Transverse colon (tissue), 4 donors: ENCODE measurements at places on chromosomes 6 and 20. TPM values are rescaled to one million over a fixed set of nuclear protein-coding genes. Genes with fewer than 3 reads are reported as not detected.

The NQO2 gene
- 9.7 TPM for total RNA-seq

- no peaks in the 10 kb centered on the region for H3K36me3 ChIP-seq
- no peak for DNase-seq
- H3K4me3 ChIP-seq: no peak overlapping the region
- no peaks in the 10 kb centered on the region for H3K27me3 ChIP-seq
These were observed 1.0 kb upstream of the TOMM34 start for GRCh38 chr20:44961011-44961869.

The SLC13A3 gene
- total RNA-seq: not detected

- peak overlapping the region; percentile 76 for H3K27ac ChIP-seq
- H3K4me1 ChIP-seq: peaks cover 19% of the 10 kb centered on the region
- no peak overlapping the region for H3K4me3 ChIP-seq
These were observed 55.2 kb downstream of the TGM2 start for GRCh38 chr20:38109591-38110524.

DNA sequence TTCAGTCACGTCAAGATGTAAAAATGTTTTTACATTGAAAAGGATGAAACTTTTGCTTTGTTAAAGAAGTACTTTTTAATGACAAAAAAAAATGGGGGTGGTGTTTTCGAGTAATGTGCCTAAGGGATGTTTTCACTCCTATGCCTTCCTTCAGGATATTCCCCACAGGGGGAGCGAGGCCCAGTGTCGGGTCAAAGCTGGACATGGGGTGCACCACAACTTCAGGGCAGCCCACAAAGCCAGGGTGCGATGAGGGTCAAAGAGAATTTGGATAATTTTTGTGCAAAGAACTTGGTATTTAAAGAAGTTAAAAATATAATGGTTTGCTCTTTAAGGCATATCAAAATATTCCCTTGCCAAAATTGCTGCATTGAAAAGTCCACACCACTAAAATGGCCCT is 247.8 kb downstream of the KCNQ5 start:
- no peak overlapping the region for H3K27ac ChIP-seq
- H3K4me3 ChIP-seq: no peak overlapping the region
- no peaks in the 10 kb centered on the region for H3K36me3 ChIP-seq
- H3K27me3 ChIP-seq: no peaks in the 10 kb centered on the region
- no peak for DNase-seq
- H3K4me1 ChIP-seq: no peaks in the 10 kb centered on the region

GRCh38 chr6:161127071-161127740 is 135.6 kb downstream of the MAP3K4 start:
- no peaks in the 10 kb centered on the region for H3K27me3 ChIP-seq
- no peak overlapping the region for H3K27ac ChIP-seq
- H3K4me3 ChIP-seq: no peak overlapping the region
- no peak for DNase-seq
- H3K36me3 ChIP-seq: peaks cover 23% of the 10 kb centered on the region
- H3K4me1 ChIP-seq: no peaks in the 10 kb centered on the region

DNA sequence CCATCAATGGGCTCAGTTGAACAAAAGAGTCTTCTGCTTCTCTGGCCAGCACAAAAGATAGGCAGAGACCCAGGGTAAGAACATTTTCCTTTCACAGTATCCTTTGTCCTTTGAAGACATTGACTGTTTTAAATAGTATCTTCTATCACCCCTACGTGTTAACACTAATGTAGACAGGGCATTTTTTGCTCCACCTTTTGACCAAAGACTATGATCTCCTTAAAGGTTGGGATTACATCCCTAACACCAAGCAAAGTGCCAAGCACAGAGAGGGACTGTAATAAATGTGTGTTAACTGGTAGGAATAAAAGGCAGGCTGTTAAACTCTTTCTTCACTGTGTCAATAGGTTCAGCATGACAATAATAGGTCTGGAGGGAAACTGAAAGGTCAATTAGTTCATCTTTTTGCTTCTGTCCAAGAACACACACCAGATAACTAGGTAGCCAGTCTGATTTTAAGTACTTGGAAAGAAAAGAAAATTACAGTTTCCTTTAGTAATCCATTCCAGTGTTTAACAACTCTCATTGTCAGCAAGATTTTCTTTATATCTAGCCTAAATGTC is 63.6 kb upstream of the NOX3 start:
- no peak overlapping the region for H3K4me3 ChIP-seq
- H3K27ac ChIP-seq: no peak overlapping the region
- no peaks in the 10 kb centered on the region for H3K36me3 ChIP-seq
- H3K4me1 ChIP-seq: no peaks in the 10 kb centered on the region
- no peaks in the 10 kb centered on the region for H3K27me3 ChIP-seq

The TAP2 gene
- 48.2 TPM for total RNA-seq

The HLA-DMA gene
- total RNA-seq: 30.3 TPM

The VNN1 gene
- 2.1 TPM for total RNA-seq

The OR2J1 gene
- total RNA-seq: not detected

The BMP5 gene
- total RNA-seq: 4.3 TPM

The CYP24A1 gene
- not detected for total RNA-seq

DNA sequence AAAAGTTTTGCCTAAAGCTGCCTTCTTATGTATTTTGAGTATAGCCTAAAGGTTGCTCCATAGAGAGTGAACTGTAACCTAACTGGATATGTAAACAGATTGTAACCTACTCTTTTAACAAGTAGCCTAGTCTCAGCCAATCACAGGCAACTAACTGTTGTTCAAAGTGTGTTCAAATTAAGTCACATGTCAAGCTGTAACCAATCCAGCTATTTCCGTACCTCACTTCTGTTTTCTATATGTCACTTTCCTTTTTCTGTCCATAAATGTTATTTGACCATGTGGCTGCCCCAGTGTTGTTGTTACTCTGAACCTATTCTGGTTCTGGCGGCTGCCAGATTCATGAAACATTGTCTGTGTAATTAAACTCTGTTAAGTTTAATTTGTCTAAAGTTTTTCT is 47.4 kb upstream of the RNGTT start:
- no peak for DNase-seq
- H3K27ac ChIP-seq: no peak overlapping the region
- H3K36me3 ChIP-seq: no peaks in the 10 kb centered on the region
- no peaks in the 10 kb centered on the region for H3K4me1 ChIP-seq

DNA sequence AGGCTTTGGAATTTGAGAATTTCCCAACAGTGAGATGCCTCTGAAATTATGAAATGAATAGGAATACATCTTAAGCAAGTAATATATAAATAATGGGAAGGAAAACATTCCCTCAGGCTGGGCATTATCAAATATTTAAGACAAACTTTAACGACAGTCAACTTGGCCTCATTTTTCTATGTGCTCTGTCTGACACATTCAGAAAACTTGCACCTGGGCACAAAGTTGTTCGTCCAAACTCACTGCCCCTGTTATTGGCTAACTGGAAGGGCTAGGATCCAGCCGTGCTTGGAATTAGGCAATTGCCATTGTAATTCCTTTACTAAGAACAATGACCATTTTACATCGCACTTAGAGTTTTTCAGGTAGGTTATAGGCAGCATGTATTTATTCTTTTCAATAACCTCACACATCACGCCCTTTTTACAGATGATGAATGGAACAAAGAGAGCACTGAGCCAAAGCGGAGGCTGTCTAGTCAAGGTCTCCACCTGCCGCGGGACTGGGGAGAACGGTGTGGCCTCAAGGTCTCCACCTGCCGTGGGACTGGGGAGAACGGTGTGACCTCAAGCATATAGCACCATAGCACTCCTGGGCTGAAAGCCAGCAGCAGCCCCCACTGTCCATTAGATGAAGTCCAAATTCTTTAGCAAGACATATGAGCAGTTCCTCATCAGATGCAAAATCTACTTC is 40.7 kb upstream of the FOXQ1 start:
- no peaks in the 10 kb centered on the region for H3K36me3 ChIP-seq
- H3K27me3 ChIP-seq: no peaks in the 10 kb centered on the region
- H3K27ac ChIP-seq: no peak overlapping the region
- DNase-seq: no peak
- no peaks in the 10 kb centered on the region for H3K4me1 ChIP-seq

The COL9A3 gene
- total RNA-seq: 6.0 TPM

DNA sequence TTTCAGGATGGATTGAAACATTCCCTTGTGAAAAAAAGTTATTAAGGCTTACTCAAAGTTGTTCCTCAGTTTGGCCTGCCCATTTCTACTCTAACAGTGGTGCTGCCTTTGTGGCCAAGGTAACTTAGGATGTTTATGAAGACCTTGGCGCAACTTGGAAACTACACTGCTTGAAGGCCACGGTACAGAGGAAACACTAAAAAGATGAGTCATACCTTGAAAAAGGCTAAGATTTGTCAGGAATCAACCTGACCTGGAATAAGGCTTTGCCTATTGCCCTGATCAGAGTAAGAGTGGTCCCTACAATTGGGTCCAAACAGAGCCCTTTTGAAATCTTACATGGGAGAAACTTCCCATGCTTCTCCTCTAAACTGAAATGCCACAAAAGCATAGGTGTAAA is 119.9 kb upstream of the MOCS1 start:
- no peaks in the 10 kb centered on the region for H3K4me1 ChIP-seq
- H3K36me3 ChIP-seq: no peaks in the 10 kb centered on the region
- H3K27ac ChIP-seq: no peak overlapping the region
- no peak overlapping the region for H3K4me3 ChIP-seq
- peaks cover 5% of the 10 kb centered on the region for H3K27me3 ChIP-seq

GRCh38 chr20:20303320-20303719 is 64.6 kb upstream of the INSM1 start:
- H3K4me1 ChIP-seq: no peaks in the 10 kb centered on the region
- no peak overlapping the region for H3K4me3 ChIP-seq
- no peaks in the 10 kb centered on the region for H3K27me3 ChIP-seq

The TFAP2B gene
- total RNA-seq: not detected

DNA sequence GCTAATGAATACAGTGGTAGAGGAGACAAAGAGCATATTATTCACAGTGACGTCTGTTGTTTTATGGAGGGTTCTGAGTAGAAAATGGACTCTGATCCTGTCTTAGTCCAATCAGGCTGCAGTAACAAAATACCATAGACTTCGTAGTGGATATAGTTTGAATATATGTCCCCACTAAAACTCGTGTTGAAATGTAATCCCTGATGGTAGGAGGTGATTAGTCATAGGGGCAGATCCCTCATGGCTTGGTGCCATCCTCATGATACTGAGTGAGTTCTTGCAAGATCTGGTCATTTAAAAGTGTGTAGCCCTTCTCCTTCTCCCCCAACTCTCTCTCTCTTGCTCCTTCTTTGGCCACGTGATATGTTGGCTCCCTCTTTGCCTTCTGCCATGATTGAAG is 82.5 kb downstream of the CD83 start:
- H3K27me3 ChIP-seq: no peaks in the 10 kb centered on the region
- DNase-seq: no peak
- H3K36me3 ChIP-seq: no peaks in the 10 kb centered on the region
- no peak overlapping the region for H3K4me3 ChIP-seq
- H3K27ac ChIP-seq: no peak overlapping the region
- peaks cover 6% of the 10 kb centered on the region for H3K4me1 ChIP-seq

DNA sequence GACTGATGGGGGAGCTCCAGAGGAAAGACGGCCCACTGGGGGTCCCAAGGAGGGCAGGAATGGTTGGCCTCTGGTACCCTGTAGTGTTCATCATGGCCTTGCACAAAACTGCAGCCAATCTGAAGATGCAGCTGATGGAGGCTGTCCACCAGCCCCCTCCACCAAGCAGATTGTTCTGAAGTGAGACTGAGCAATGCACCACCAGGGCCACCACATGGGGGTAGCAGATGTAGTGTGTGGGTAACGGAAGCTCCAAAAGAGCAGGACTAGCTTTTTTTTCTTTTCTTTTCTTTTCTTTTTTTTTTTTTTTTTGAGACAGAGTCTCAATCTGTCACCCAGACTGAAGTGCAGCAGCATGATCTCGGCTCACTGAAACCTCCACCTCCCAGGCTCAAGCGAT is 181.0 kb upstream of the MYLIP start:
- no peaks in the 10 kb centered on the region for H3K27me3 ChIP-seq
- no peak for DNase-seq
- H3K4me3 ChIP-seq: no peak overlapping the region
- peaks cover 10% of the 10 kb centered on the region for H3K4me1 ChIP-seq
- no peak overlapping the region for H3K27ac ChIP-seq

DNA sequence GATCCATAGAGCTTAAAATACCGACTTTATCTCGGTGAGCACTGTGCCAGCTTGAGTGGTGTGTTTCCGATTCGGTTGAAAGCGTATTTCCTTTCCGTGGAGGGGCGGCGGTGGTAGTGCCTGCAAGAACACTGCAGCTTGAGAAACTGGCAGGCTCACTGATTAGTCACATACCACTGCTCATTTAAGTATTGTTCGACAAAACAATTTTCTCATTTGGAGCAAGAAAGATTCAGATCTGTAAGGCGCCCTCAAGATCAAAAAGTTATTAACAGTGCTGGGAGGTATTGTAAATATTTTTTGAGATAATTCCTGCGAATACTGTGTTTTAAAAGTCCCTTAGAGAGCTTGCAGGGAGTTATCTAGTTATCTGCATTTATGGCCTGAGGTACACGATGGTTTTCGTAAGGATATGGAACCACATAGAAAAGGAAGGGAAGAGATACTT is 1.3 kb downstream of the MAPK14 start:
- H3K27me3 ChIP-seq: peaks cover 5% of the 10 kb centered on the region
- peak overlapping the region; percentile 100 for H3K4me3 ChIP-seq
- H3K36me3 ChIP-seq: no peaks in the 10 kb centered on the region
- peak overlapping the region; percentile 98 for H3K27ac ChIP-seq

DNA sequence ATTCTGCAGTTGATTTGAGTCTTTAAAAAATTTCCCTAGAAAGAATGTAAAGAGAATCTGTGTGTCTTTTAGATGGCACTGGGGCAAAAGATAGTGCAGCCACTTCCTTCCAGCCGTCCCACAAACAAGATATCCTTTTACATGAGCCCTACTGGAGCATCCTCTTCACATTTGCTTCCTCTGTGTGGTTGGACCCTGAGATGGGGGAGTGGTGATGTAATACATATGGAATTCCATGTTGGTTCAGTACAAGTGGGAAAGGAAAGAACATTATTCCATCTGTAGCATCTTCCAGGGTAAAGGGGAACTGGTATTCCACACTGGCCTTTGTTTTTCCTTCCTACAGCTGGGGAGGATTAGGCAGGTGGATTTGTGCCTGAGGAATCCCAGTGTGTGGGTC is 78.9 kb upstream of the ISM1 start:
- no peak overlapping the region for H3K4me3 ChIP-seq
- H3K4me1 ChIP-seq: no peaks in the 10 kb centered on the region
- no peaks in the 10 kb centered on the region for H3K36me3 ChIP-seq
- DNase-seq: no peak
- no peaks in the 10 kb centered on the region for H3K27me3 ChIP-seq

GRCh38 chr6:155158030-155158843 is 105.6 kb upstream of the CLDN20 start:
- H3K4me3 ChIP-seq: no peak overlapping the region
- no peak for DNase-seq
- H3K4me1 ChIP-seq: peaks cover 11% of the 10 kb centered on the region
- no peaks in the 10 kb centered on the region for H3K27me3 ChIP-seq

The LY6G6C gene
- total RNA-seq: not detected

- H3K27me3 ChIP-seq: no peaks in the 10 kb centered on the region
- H3K27ac ChIP-seq: no peak overlapping the region
- no peak overlapping the region for H3K4me3 ChIP-seq
- no peaks in the 10 kb centered on the region for H3K36me3 ChIP-seq
- DNase-seq: no peak
These were observed 531.7 kb downstream of the LMBRD1 start for GRCh38 chr6:69265090-69265489.
